ENCODE measurements at places on chromosomes 3 and 15.

DNA sequence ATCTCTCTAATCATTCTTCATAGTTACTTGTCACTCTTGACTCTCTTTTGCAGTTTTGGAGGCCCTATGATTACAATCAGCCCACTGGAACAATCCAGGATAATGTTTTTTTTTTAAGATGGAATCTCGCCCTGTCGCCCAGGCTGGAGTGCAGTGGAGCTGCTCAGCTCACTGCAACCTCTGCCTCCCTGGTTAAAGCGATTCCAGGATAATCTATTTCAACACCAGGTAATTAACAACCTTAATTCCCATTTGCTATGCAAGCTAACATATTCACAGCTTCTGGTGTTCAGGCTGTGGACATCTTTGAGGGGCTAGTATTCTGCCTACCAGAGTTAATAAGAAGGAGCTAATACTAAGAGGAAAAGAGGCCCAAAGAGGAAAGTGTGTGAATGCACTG lies 1.1 kb upstream of the BLOC1S6 start:
- DNase-seq: no peak

GRCh38 chr3:182843478-182843877 lies 50.2 kb downstream of the ATP11B start:
- no peak for DNase-seq

DNA sequence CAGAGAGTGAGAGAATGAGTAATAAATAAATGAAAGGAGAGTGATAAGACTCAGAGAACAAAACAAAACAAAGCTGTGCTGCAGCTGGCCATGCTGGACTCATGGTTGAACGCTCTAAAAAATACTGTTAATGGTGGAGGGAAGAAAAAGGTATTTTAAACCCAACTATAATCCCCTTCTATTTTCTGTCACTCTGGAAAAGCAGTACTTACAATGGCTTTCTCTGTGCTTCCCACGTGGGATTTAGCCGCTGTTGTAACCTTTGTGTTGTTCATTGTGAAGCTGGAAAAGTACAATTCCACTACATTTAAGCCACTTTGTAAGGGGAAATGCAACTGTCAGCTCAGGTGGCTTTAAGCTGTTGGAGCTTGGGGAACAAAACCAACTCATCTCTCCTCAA lies 917.7 kb downstream of the IGSF11 start:
- DNase-seq: no peak

- no peak for DNase-seq
These were observed 208.7 kb upstream of the LRIG1 start for GRCh38 chr3:66709532-66709931.

DNA sequence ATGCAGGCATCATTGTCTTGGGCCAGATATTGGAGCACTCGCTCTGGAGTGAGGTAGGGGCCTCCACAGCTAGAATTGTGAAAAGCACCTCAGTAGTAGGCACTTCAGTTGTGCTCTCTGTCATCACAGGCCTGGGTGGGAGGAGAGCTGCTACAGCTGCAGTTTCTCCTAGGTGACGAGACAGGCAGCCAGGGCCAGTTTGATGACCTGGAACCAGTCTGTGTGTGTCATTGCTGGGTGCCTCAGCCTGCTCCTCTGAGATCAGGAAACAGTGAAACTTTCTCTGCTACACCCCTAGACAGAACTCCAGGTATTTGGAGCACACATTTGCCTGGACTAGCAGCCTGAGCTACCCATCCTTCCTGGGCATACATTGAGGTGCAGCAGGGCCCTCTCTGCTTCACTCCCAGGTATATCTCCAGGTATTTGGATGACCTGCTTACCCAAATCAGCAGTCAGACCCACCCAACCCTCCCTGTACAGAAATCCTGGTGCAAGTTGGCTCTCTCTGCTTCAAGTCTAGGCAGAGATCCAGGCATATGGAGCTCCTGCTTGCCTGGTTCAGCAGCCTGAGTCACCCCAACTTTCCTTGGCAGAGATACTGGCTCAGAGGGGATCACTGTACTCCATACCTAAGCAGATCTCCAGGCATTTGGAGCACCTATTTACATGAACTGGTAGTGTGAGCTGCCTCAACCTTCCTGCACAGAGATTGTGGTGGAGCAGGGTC lies 54.3 kb upstream of the SGO1 start:
- no peak for DNase-seq

GRCh38 chr3:185253645-185254410 lies at the start of gene EHHADH:
TSS of gene EHHADH (minus strand) at chr3:185254049. CDS start at chr3:185254022, 27 bp downstream.
- DNase-seq: peak; percentile 31

DNA sequence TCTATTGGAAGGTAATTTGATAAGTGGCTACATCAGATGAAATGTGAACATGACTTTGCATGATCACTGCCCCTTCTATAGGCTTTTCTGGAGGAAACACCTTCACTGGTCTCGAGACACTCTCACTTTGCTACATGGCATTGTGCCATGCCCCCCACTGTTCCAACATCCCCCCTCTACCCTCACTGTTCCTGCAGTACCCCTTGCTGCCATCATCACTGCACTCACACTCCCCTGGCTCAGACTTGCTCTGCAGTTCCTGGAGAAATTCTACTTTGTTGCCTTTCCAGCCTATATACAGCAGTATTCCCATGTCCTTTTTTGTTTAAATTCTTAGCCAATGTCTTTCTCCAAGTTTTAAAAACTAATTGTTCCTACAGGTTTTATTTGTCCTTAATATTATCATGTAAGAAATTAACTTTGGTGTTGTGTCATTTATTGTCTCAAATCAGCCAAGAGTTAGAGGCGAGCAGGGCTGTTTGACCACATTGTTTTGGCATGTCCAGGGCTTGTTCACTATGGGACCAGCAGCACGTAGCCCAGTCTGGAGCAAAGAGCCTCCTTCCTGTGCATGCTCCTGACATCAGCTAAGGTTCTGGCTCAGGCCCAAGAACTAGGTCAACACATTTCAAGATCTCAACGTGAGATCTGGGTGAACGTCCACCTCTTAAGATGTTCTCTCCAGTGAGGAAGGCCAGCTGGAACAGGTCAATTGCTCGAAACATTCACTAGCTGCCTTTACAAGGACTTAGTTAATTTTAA lies 246.4 kb downstream of the SLC9A9 start:
- no peak for DNase-seq

DNA sequence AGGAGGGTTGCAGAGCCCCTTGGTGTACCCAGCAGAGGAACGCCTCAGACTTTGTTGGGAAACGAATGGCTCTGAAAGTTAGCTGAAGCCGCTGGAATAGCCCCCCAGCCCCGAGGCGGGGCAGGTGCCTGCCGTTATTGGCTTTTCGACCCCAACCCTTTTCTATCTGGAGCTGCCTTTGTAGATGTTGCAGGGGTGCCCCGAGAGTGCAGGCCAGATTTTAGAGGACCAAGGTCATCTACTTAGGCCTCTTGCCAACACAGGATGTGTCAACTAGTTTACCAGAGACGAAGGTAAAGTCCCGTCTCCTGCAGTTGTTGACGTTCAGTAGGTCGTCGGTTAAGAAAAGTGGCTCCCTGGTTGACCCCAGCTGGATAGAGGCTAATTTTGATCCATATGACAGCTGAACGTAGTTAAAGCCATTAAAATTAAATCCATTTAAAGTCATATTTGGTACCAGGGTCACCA lies 579 bp upstream of the UBE3A start:
- no peak for DNase-seq

GRCh38 chr15:31004220-31004733 lies 12.8 kb upstream of the MTMR10 start:
- no peak for DNase-seq

DNA sequence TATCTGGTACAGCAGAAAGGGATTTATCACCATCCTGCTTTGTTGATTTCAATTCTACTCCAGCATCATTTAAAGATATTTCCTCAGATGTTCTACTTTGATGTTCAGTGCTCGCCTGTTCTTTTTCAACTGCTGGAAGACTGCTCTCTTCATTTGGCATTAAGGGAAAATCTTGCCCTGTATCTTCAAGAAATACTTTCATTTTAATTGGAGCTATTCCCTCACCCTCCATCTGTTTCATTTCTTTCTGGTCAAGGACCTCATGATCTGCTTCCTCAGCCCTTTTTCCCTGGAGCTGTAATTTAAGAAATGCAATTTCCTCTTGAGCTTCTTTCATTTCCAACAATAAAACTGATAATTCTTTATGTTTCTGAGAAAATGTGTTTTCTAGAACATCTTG lies 37.8 kb upstream of the HCLS1 start:
- DNase-seq: no peak

GRCh38 chr3:53921296-53921695 lies 29.6 kb upstream of the SELENOK start:
- no peak for DNase-seq

GRCh38 chr15:85379403-85380131 lies 836 bp upstream of the AKAP13 start:
- no peak for DNase-seq

DNA sequence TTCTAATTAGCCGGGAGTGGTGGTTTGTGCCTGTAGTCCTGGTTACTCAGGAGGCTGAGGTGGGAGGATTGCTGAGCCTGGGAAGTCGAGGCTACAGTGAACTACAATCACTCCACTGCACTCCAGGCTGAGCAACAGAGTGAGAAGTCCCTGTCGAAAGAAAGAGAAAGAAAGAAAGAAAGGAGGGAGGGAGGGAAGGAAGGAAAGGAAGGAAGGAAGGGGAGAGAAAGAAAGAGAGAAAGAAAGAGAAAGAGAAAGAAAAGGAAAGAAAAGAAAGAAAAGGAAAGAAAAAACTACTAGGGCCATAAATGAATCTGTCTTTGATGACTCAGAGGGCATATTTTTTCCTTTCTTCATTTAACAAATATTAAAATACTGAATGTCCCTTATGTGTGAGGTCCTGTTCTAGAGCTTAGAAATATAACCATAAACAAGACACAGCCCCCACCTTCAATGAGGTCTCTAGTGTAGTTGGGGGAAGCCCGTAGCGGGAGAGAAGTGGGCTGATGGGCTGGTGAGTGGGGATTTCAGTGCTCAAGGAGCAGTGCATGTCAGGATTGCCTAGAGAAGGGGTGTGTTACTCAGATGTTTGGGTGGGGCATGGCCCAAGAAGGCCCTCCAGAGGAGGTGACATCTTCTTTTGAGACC lies 35.2 kb upstream of the PIAS1 start:
- no peak for DNase-seq

DNA sequence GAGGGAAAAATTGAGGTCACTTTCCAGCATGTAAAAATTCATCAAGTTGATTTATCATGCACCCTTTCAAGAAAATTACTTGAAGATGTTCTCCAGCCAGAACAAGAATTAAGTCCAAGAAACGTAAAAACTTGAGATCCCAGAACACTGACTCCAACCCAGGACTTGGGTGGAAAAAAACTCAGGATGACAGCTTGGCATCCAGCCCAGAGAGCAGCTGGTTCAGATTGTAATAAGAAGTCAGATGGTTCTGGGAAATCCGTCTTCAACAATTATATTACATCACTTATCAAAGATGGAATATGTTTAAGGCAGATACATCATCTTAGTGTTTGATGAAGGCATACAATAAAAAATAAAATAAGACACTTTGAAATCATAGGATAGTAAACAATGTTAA lies 23.0 kb upstream of the DNAJC13 start:
- no peak for DNase-seq

DNA sequence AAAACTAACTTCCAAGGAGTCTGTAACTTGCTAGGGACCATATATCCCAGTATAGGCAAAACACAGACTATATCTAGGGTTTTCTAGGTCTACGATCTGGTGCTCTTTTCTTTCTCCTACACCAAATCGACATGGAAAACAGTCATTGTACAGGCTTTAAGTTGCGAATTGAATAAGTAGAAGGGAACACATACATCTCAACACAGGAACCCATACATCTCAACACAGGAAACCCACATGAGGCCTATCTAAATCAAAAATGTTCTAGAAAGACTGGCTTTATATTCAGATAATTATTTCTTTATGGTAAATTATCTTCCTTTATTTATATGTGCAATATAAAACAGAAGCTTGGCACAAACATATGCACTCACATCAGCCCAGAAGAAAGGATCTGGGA lies 126.6 kb downstream of the ADAM10 start:
- DNase-seq: no peak

DNA sequence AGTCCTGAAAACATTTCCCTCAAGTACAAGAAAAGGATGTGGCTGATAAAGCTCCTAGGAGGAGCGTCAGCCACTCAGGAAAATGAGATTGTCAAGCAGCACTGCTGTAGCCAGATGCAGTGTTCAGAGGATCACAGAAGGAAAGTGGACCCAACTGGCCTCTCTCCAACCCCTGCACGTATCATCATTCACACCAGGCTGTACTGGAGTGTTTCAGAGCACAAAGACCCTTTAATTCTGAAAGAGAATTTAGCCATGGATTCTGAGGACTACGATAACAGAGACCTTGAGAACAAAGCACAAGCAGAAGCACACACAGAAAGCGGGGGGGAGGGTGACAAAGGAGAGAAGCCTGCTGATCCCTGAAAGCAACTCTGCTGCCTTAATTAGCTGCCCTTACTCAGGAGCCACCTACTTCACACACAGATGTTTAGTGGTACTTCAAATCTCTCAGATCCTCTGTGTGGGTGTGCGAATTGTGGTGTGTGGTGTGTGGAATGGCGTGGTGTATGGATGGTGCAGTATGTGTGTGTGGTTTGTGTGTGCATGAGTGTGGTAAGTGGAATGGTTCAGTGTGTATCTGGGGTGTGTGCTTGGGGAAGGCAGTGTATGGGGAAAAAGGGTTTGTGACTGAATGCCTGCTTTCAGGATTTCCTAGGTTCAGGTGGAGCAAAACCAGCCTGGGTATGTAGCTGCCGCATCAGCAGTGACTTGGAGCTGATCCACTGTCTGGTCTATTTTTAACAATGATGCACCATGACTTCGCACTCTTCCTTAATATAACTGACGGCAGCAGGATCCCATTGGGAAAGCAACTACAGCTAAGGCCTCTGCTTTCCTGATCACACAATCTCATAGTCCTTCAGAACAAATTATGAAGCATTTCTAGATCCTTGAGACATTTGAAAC lies 192.5 kb downstream of the RSL24D1 start:
- no peak for DNase-seq

DNA sequence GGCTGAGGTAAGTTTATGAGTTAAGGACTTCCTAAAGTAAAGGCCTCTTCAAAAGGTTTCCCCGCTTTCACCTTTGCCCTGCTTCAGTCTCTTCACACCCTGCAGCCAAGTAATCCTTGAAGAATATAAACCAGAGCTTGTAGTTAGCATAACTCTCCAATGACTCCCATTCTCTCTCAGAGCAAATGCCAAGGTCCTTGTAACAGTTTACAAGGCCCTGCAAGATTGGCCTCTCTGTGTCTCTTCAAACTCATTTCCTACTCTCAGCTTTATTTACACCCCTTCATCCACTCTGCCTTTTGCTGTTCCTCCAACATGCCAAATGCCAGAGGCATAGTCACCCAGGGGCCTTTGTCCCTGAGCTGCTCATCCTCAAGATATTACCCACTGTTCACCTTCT lies 60.5 kb upstream of the MME start:
- DNase-seq: no peak

- DNase-seq: no peak
These were observed 9.6 kb downstream of the KLF15 start for GRCh38 chr3:126347543-126348161.

DNA sequence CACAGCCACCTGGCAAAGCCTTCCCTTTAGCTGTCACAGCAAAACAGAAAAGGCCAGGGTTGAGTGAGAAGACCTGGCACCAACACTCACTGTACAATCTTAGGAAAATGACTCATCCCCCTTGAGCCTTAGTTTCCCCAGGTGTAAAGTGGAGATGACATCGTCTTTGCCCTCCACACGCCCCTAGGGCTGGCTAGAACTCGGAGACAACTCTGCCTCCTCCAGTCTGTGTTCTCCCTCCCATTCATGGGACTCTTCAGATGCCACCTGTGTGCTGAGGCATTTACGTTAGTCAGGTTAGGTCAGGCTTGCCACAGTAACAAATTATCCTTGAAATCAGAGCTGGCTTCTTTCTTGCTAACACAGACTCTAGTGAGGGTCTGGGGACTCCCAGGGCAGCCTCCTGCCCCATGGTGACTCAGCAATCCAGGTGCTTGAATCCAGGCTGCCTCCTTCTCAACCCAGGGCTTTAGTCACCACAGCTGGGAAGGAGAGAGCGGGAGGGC lies 252.6 kb downstream of the PLCL2 start:
- no peak for DNase-seq

Measured in stimulated activated CD4-positive, alpha-beta T cell treated with anti-CD3 and anti-CD28 coated beads, Interleukin-12 subunit alpha, Interleukin-12 subunit beta, amount 100 ng/mL, for 24 hours (primary cell).